ENCODE measurements at places on chromosomes 7 and 10.

DNA sequence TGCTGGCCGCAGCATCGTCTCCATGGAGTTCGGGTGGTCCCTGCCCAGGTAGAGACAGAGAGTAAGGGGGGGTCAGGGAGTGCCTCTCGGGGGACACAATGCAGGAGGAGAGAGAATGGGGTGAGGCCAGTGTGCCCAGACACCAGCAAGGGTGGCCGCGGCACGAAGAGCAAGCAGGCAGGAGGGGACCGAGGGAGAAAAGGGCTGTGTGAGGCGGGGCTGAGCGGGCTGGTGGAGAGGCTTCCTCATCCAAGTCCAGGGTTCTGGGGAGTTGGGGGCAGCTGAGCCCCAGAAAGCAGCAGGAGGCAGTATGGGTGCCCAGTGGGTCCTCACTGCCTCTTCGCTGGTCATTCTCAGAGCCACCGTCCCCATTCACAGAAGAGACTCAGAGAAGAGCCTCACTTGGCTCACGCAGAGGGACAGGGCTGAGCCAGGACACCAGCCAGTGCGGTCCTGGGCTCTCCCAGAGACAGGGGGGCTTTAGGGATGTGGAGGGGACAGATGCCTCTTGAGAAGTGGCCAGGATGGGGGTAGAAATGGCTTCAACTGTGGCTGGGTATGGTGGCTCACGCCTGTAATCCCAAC, 78.9 kb downstream of the MICALL2 start:
- no peak for DNase-seq

GRCh38 chr7:16604054-16604453, 41.5 kb downstream of the ANKMY2 start:
- DNase-seq, result no peak

DNA sequence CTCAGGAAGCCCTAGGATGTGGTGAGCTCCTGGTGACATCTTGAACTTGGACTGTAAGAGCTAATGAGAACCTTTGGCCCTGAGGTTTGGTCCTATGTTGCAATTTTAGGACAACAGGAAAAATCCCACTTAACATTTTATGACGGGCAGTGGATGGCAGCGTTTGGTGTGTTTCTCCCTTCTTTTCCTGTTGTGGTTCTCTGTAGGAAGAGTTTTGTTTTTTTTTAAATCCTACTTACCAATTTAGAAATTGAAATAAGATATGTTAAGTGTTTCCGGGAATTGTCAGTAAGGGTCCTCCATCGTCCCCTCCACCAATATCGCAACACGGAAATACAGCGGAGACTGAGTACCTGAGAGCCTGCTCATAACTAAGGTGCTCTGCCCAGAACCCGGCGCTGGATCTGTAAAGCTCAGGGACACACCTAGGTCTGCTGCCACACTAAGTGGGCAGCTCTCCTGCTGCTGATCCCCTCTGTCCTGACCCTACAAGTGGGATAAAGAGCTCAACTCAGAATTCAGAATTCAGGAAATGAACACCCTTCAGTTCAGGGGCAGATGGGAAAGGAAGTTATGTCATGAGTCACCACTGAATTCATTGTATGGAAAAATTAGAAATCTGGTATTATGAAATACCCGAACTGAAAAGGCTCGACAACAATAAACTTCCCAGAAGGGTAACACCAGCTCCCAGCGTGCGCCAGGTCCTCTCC, 9.1 kb upstream of the PROSER2 start:
- no peak for DNase-seq

- no peak for DNase-seq
Observed at GRCh38 chr7:129923709-129924108, 29.1 kb downstream of the UBE2H start.

DNA sequence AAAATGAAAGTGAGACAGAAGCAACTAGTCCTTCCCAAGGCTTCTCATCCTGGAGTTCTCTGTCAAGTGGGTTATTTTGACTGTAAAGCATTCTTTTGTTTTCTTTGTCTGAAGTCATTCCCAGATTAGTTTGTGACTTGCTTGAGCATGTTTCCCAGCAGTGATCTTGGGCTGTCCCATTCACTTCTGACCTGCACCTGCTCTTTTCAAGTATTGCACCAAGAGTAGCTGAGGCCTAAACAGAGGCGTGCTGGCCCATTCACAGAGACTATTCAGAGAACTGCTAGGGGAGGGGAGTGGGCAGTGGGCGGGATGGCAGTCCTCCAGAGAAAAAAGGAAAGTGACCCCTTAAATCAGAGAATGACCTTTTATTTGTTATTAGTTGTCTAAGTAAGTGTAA, 61.3 kb downstream of the CACNA2D1 start:
- no peak for DNase-seq

Data from T-cell (primary cell).